ENCODE measurements at places on chromosomes 5 and 9.

- DNase-seq: no peak
These were observed 106.9 kb downstream of the TTC39B start for GRCh38 chr9:15200111-15200510.

DNA sequence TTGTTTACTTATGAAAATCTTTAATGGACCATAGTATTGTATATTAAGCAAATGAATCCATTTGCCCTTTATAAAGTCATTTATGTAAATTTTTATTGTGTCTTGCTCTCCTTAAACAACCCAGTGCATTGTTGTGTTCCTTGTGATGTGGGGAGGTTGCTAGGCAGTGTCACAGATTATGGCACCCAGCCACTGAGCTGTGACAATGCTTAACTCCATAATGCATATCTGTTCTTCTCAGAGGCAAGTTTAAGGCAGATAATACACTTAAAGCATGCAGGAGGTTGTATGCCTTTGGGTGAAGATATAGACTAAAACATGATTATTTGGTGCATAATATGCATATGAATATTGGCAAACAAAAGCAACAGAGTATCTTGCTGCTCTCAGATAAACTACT is 269.6 kb upstream of the RIOK2 start:
- DNase-seq: no peak

- DNase-seq: peak; percentile 72
These were observed 510.5 kb upstream of the TNC start for GRCh38 chr9:115628426-115628825.

GRCh38 chr5:22245770-22246169 is 607.4 kb downstream of the CDH12 start:
- no peak for DNase-seq

GRCh38 chr5:116249648-116250047 is 164.8 kb downstream of the COMMD10 start:
- DNase-seq: no peak

DNA sequence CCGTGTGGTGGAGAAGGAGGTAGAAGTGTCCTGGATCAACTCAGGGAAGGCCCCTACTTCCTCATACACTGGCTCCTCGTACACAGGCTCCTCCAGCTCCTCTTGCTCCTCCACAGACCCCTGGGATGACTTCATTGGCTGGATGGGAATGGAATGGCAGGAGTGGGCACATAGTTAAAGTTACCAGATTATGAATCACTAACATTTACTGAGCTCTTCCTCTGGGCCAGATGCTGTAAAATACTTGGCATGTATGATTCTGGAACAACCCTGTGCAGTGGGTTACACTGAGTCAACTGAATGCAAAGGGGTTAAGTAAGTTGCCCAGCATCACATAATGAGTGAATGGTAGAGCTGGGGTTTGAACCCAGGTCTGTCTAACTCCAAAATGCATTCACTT is 3.1 kb upstream of the FCHSD1 start:
- peak; percentile 93 for DNase-seq

Measured in kidney tubule cell (primary cell).